WERI-Rb-1 (cell line): ENCODE measurements at places on chromosomes 6 and 20.

DNA sequence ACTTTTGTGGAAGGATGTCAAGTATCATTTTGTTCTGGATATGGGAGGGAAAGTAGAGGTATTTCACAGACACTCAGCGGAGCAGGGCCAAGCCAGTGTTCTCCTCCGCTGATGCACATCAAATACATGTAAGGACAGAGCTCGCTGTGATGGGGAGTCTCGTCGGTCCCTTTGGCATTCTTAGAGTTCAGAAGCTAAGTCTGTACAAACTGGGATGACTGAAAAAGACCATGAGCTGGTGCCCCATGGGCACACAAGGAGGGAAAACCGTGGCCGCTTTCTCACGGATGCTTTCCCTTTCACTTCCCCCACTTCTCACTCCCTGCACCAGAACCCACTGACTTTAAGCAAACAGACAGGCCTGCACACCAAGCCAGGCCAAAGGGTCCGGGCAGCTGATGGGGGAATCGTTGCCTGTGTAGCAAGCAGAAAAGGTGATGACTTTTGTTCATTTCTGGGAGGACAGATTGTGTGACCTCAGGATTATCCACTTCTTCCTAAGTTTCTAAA is 27.7 kb upstream of the MPC1 start:
- DNase-seq: no peak

GRCh38 chr6:157669323-157669722 is 153.7 kb upstream of the SNX9 start:
- DNase-seq: no peak

DNA sequence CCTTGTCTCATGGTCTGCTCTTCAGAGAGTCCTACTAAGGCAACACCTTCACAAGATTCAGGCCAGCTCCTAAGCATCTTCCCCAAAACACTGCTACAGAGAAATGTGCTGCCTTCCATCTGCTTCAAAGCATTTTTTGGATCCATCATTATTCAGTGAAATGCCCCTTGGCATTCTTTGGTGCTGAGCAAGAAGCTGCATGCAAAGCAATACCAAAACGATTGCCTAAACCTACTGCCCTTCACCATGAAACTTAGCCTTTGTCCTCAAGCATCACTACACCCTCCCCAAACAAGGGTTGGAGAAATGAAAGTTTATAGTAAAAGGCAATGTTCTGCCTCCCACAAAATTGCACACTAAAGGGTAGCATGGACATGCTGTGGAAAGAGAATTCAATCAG is 93.5 kb downstream of the SNAP25 start:
- DNase-seq: no peak

DNA sequence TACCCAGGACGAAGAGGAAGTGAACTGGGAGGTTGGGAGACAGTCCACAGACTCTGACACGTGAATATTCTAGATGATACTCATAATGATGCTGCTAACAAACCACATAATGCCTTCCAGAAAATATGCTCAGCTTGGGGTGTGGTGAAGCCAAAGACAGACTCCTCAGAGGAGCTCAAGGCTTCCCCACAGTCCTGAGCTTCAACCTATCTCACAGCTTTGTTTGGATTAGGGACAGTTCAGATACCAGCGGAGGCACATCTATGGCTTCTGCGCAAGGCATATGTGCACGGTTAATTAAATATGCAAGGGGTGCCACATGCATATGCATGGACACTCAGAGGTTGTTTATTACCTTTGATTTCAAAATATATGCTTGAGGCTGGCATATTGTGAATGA is 30.7 kb upstream of the MYLIP start:
- no peak for DNase-seq

DNA sequence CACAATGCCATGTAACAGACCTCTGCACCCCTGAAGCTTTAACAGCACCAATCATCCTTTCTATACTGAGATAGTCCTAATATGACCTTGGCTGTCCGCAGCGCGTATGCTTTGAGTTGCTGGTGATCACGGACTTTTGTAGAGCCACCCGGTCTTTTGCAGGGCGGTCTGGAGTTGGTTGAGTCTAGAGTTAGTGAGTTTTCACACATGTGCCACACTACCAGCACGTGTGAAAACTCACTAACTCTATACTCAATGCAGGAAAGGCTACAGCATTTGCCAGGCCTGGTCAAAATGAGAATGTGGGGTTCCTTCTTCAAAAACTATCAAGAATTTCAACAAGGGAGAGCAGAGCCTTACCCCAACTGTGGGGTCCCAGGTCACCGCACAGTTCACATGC is 14.6 kb downstream of the AGPAT4 start:
- no peak for DNase-seq
